Mesenteric fat pad (tissue), 1 donor: ENCODE measurements at places on chromosomes 6 and 20. TPM values are rescaled to one million over a fixed set of nuclear protein-coding genes. Genes with fewer than 3 reads are reported as not detected.

BNIP5 gene
- total RNA-seq = not detected

C6orf136 gene
- total RNA-seq = 12.4 TPM

RIPPLY2 gene
- total RNA-seq = not detected

ESR1 gene
- total RNA-seq = 6.3 TPM

CDH26 gene
- 1.5 TPM for total RNA-seq

GRCh38 chr6:107655245-107655644, 165.3 kb downstream of the SOBP start:
- DNase-seq = no peak

- DNase-seq = no peak
These were observed 26.2 kb upstream of the AFDN start for GRCh38 chr6:167800549-167800948.

DNA sequence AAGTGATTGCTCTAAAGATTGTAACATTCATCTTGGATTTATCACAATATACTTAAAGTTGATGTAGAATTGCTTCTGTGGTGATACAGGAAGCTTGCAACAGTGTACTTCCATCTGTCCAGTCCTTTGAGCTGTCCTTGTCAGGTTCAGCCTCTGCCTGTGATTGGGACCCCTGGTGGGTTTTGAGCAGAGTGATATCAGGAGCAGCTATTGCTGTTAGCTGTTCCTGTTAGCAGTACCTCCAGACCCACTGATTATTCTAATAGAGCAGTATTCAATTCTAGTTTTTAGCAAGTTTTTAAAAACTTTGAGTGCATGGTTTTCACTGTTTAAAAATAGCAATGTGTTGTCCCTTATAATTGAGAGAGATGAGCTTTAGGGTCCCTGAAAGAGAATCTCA, 48.8 kb downstream of the TULP4 start:
- no peak for DNase-seq
